Inflammatory macrophage treated with lipopolysaccharide for 4 hours (primary cell): ENCODE measurements at places on chromosomes 11 and 22.

GRCh38 chr11:106958517-106959248 lies 59.6 kb downstream of the GUCY1A2 start:
- no peak for DNase-seq

- no peak for DNase-seq
Observed at GRCh38 chr11:70813651-70814050, 415.3 kb downstream of the CTTN start.

GRCh38 chr11:20010156-20010850 lies 150.0 kb downstream of the DBX1 start:
- DNase-seq: no peak

- no peak for DNase-seq
Observed at GRCh38 chr11:12439615-12440014, 62.2 kb downstream of the PARVA start.

- DNase-seq: no peak
Observed at GRCh38 chr11:61718621-61719302, 33.7 kb upstream of the MYRF start.

DNA sequence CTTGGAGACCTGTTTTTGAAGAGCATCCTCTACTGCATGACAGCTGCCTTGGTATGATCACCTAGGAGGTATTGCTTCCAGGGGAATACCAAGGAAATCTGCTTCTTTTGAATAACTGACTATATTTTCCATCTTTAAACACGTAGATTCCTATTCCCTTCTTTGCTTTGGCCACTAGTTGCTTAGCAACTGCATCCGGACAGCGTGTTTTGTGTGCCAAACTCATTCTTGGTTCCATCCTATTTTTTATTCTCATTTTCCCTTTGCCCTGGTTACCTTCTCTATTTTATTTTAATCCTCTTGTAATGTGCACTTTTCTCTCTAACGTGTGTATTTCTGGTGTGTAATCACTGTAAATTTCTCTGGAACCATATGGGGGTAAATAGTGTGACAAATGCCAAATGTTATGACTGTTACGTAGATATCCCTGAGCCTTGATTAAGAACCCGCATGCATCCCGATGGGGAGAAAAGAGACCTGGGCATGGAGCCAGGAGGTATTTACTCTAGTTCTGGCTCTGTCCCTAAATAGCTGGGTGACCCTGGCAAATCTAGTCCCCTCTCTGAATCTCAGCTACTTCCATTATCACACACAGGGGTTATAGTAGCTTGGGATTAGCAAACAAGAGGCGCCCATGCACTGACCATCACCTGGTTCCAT lies 241.7 kb downstream of the MIAT start:
- DNase-seq: no peak

DNA sequence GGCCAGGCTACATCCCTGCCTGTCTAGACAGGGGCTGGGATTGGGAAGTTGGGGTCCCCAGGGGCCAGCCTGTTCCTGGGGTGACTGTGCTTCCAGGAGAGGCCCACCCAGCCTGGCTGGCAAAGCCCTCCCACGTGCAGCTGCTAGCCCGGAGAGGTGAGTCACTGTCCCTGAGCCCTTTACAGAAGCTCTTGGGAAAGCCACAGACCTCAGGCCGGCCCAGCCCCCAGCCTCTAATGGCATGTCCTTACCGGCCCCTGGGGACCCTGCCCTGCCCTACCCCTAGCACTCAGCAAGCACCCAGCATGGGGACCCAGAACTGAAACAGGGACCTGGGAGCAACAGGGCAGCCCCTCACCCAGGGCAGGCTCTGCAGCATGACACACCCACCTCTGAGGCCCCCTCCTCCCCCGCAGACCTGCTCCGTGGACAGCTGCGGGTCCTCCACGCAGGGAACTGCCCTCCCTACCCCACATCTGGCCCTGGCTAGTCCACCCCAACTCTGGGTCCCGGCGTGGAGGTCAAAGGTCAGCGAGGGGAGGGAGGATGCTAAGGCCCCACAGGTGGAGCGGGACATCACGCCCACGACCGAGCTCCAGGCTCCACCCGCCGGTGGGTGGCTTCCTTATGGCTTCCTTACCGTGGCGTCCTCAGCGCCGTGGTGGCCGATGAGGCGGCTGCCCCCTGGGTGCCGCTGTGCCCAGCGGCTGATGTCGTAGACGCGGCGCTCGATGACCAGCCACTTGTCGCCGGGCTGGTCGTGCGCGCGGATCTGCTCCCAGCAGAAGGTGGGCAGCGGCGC lies 615 bp downstream of the FADS3 start:
- peak; percentile 63 for DNase-seq

DNA sequence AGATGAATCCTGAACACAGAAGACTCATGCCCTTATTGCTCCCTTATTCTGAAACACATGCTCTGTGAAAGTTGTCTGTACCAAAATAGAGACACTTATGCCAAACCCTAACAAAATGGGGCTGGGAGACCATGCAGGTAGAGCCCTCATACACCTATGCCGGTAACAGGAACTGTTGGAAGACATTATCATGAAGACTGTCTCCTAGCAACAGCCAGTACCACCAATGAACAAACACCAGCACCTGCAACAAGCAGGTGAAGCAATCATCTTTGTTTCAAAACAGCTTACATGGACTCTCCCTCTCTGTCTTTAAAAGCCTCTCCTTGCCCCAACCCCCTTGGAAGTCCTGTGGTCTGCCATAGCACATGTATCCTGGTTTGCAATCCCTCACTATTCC lies 17.2 kb downstream of the SLC5A4 start:
- DNase-seq: no peak

DNA sequence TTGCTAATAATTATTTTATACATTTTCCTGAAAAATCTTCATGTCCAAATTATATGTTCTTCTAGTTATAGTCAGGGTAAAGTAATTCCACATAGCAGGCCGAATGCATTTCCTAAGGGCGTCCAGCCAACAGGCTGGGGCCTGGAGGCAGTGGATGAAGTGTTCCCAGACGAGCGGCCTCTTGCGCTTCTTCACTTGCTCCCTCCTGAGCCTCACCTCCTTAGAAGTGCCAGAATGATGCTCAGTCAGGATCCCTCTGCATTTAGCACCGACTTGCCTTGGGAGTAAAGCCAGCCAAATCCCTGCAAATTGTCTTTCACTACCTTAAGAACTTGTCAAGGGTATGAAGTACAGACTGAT lies 1.5 kb downstream of the OLFML1 start:
- DNase-seq: no peak

- DNase-seq: peak; percentile 42
Observed at GRCh38 chr11:65773784-65774411, 6.9 kb downstream of the AP5B1 start.

GRCh38 chr22:41229730-41230400 lies 10.9 kb downstream of the CHADL start:
- no peak for DNase-seq

- peak; percentile 25 for DNase-seq
Observed at GRCh38 chr22:36985211-36985889, 33.9 kb downstream of the TST start.
